RPMI7951 (cell line): ENCODE measurements at places on chromosomes 13 and 19.

GRCh38 chr13:20788312-20788711 lies 14.6 kb upstream of the EEF1AKMT1 start:
- DNase-seq, result no peak

GRCh38 chr13:49560270-49561061 lies 24.9 kb downstream of the RCBTB1 start:
- no peak for DNase-seq

DNA sequence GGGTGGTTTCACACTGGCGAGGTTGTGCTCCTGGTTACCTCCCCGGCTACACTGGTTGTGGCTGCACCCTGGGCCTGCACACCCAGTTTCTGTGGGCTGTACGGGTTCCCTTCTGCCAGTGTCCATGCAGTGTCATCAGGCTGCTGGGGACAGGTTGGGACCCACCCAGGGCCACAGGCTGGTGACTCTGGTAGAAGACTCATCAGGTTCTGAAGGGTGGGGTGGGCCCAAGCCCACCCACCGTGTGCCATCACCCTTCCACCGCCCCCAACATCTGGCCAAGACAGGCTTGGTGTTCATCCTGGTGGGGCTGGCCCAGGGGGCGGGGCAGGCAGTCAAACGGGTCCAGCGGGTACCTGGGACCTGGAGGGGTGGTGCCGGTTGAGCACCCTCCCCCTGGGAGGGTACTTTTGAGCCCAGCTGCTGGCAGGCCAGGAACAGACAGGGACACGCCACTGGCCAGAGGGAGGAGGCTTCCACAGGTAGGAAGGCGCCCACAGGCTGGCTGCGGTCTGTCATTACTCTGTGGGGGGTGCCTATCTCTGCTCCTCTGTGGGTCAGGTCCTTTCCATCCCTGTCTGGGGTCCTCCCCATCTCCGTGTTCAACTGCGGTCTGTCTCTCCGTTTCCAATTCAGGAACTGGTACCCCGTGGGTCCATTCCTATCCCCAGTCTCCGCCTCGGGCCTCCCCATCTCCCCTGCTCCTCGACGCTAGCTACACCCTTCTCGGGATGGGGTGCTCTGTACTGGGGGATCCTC lies at the start of gene RNF225:
Gene RNF225, plus strand, starts transcription at position 437 of the 759 bp plus-strand sequence. CDS start 434 bp downstream, outside the sequence.
- DNase-seq, result no peak

DNA sequence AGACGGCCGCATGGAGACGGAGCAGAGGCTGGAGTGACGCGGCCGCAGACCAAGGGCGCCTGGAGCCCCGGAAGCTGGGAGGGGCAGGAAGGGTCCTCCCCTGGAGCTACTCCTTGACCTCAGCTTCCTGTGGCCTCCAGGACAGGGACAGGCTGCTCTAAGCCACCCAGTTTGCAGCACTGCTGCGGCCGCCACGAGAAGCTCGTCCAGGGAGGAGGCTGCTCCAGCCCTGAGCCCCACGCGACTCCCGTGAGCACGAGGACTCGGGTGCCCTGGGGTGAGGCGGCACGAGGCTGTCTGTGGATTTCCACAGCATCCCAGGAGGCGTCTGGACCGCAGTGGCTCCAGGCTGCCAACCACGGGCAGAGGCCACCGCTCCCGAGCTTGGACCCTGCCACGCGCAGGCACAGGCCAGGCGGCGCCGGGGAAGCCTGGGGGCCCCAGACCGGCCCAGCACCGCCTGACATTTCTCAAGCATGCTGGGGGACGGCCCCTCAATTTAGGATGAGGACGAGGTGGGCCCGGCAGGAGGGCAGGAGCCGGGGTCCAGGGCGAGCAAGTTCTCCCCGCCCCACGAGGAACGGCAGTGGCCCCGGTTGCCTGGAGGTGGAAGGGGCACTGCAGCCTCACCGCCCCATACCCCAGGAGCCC lies 10.7 kb downstream of the SBNO2 start:
- no peak for DNase-seq

DNA sequence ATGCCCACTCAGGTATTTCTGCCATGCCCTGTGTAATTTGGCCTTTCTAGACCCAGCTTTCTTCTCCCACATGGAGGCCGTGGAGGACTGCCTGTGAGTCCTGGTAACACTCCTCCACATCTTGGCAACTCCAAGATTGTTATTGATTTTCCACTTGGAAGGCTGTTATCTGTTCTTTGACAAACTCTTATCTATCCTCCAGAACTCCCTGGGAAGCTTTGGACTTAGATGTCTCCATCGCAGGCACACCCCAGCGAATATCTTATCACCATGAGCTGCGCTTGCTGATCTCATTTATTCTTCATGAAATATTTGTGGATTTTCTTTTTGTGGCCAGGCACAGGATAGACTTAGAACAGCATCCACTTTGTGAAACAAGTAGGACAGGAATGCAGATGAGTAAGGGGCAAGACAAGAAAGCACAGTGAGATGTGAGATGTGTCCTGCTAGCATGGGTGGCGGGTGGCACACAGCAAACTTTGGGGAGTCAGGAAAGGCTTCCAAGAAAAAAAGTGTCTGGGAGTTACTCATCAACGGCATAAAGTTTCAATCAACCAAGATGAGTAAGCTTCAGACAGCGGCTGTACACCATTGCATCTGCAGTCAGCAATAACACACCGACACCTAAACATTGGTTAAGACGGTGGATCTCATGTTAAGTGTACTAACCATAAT lies 84.5 kb upstream of the IRS2 start:
- DNase-seq, result no peak

DNA sequence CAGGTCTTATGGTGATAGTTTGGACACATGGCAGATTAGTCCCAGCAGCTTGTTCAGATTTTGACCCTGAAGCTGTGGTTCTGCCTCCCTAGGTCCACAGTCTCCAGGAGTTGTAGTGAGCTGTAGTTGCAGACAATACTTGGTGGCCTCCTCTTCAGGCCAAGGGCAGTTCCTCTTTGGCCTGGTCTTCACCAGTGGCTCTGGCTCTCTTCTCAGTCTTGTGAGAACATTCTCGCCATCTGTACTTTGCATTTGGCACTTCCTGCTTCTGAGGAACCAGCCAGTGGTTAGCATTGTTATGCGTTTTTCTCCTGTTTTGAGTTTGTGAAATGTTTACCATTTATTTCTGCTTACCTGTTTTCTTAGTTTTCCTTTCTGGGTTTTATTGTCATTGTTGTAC lies 40.7 kb downstream of the PCCA start:
- no peak for DNase-seq

DNA sequence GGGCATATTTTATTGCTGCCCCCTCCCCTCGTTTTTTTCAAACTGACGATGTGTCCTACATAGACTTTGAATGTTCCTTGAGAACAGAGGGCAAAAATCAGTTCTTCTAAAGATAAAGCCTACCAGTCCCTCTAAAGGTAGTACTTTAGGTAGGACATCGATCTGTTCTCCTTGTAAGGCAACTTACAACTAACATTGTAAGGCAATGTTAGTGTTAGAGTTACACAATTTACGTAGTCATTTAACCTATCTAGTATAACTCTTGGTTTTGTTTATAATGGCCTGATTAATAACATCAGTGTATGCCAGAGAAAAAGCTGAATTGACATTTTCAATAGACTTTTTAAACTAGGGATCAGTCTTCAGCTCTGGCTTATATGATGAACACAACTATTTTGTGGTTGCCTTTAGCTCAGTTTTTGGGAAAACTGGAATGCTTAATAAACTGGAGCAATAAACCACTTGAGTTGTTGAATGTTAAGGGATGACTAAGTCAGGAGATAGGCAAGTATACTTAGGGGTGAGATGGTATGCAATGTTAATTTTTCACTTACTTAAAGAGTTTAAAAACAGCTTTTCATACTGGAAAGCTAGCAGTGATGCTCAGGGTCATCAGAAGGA lies 2.2 kb downstream of the NDFIP2 start:
- DNase-seq, result peak; percentile 10

DNA sequence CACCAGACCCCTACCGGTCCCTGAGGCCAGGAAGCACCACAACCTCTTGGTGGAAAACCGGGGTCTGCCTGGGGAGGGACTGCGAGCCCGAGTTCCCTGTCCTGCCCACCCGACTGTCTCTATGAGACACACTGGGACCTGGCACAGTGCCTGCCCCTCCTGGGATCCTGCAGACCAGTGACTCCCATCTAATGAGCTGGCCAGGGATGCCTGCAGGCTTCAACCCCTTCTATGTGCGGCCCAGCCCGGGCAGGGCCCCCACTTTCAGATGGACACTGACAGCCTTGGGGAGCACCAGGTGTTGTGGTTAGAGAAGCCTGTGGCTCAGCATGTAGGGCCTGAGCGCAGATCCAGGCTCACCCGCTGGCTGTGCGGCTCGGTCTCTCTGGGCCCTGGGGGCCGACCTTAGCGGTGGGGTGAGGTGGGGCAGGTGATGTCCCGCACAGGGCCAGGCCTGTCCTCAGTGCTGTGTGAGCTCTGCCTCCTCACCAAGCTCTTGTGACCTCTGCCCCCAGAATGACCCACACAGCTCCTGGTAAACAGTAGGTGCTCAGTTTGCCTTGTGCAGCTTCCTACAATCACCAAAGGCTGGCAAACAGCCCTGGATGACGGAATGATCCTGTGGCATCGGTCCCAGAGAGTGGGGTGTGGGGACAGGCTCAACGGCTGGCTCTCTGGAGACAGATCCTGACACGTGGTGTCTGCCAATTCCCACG lies 17.9 kb upstream of the CACTIN start:
- DNase-seq, result peak; percentile 15

GRCh38 chr19:18173054-18173571 lies 500 bp upstream of the IFI30 start:
- no peak for DNase-seq

DNA sequence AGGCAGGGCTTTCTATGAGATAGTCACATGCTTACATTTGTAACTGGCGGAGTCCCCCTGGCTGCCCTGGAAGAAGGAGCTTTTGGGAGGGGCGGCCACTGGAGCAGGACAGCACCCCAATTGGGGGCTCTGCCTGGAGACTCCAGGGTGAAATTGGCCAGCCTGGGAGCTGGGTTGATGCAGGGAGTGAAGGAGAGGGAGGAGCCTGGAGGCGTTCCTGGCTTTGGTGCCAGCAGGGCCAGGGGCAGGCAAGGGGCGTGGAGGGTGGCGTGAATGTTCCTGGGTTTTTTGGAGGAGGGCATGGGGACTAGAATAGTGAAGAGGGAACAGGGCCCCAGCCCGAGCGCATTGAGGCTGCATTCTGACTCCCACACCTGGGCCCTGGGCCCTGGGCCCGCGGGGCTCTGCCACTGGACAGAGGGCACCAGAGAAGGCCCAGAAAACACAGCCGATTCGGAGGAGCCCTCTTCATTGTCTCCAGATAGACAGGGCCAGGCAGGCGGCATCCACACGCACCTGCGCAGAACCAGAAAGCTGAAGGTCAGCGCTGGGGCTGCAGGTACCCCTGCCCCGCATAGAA lies 29.5 kb downstream of the COMP start:
- no peak for DNase-seq

GRCh38 chr13:31846961-31847752 lies 107.8 kb downstream of the RXFP2 start:
- DNase-seq, result peak; percentile 16

GRCh38 chr19:45472563-45473366 lies 5.0 kb downstream of the FOSB start:
- DNase-seq, result no peak

GRCh38 chr13:28320209-28320608 lies 174.7 kb downstream of the FLT1 start:
- DNase-seq, result no peak
